Urothelium cell line (cell line): ENCODE measurements at places on chromosomes 5 and 9.

DNA sequence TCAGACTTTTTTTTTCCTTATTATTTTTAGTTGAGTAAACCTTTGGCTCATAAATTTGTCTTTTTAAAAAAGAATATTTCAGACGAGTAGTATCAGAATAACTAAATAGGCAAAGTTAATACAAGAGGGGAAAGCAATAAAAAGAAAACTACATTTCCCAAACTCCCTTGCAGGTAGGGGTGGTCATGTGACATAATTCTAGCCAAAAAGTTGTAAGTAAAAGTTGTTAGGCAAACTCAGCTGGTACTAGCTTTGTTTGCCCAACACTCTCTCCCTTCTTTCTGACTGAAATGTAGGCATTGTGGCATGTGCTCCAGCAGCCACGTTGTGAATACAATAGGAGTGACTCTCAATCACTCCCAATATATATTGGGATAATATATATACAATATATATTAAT lies 20.9 kb downstream of the GIN1 start:
- peak; percentile 1 for DNase-seq

DNA sequence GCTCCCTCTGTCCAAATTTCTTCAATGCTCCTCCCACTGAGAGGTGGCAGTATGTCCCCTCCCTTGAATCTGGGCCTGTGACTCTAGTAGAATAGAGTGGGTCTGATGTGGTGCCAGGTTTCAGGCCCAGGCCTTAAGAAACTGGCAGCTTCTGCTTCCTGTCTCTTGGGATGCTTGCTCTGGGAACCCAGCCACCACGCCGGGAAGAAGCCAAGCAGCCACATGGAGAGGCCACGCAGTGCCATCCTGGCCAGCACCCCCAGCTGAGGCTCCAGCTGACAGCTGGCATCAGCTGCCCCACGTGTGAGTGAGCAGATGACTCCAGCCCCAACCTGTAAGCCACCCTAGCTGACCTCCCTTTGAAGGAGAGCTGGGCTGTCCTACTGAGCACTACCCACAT lies 7.3 kb upstream of the TSPAN17 start:
- no peak for DNase-seq

GRCh38 chr9:75858497-75859092 lies 31.9 kb upstream of the PCSK5 start:
- DNase-seq = no peak

DNA sequence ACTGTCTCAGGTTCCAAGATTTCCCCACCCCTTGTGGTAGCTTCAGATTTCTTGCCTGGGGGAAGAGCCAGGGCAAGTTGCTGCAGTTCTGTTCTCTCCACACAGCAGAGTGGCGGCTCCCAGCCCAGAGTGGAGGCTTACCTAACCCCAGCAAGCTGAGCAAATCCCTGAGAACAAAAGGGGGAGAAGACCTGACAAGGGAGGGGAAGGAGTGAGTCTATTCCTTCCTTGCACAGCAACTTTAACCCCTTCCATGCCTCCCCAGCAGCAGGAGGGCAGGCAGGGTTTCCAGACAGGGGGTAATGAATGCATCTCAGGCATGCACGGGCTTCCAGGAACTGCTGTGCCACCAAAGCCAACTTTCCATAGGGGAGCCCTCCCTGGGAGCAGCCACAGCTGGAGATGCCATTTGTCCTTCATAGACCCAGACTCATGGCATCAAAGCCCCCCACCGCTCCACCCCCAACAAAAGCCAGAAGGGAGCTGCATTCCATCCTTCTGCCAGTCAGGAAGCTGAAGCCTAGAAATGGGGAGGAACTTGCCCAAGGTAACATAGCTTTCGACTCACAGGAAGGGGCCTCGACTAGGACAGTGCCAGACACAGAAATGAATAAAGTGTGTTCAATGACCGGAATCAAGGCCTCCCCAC lies 28.8 kb upstream of the FAT2 start:
- DNase-seq = no peak

DNA sequence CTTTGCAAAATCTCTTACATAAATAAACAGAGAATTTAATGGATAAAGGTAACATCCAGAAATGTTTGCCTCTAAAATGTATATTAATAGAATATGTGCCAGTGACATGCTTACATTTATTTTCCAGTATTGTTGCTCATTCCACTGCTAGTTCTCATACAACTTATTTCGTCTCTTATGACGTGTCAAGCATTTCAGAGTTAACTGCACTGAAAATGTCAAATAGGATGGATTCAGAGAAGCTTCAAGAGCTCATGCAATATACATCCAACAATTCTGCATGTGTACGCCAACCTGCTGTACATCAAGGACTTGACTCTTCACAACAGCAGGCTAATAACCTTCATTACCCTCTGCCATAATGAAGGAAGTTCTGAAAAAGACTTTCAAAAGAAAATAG lies 386.2 kb upstream of the IZUMO3 start:
- DNase-seq = no peak

DNA sequence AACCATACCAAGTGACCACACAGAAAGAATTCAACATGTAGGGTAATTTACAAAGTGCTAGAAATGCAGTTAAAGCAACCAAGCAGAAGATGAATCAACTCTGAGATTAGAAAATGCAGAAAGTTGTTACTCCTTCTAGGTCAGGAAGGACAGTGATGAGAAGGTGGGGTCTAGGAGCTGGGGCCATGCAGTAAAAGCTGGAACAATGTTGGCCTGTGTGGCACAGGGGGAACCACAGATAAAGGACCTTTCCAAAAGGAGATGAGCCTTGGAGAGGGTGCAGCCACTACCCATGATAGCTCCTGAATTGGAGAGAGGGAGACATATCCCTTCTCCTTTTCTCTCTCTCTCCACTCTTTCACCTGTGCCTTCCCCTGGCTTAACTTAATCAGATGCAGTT lies 2.4 kb upstream of the SCGB3A2 start:
- no peak for DNase-seq

- DNase-seq = no peak
Observed at GRCh38 chr5:171776770-171777759, 8.6 kb upstream of the SMIM23 start.
